ENCODE measurements at places on chromosomes 13 and 19.

DNA sequence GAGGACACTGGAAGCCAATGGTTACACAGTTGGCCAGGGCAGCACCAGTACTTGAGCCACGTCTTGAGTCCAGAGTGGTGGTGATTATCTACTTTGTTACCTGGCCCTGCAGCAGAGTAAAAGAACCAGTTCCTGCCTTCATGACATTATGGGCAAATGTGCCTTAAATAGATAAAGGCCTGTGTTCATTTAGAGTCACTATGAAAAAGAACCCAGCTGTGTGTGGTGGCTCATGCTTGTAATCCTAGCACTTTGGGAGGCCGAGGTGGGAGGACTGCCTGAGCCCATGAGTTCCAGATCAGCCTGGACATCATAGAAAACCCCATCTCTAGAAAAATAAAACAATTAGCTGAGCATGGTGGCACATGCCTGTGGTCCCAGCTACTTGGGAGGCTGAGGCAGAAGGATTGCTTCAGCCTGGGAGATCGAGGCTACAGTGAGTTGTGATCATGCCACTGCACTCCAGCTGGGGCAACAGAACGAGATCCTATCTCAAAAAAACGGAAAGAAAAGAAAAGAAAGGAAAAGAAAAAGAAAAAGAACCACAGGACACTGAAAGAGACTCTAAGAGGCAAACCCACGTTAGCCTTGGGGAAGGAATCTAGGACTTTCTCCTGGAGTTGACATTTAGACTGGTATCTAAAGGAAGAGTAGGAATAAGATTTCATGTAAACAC is 3.4 kb upstream of the IRF2BP1 start:
- no peak for DNase-seq

DNA sequence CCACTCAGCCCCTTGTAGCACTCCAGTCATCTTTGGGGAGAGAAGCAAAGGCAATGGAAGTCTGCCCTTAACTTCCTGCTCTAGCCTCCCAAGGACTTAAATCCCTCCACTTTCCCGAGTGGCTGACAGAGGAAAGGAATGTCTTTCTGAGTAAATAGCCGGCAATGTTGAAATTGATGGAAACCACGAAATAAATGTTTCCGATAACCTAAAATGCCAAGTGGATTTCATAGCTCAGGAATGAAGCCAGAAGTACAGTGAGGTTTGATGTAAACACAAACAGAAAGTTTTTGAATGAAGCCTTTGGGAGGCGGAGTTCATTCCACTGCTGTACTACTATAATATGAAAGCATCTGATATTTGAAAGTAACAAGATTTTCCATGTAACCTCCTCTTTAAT is 14.0 kb upstream of the TBC1D4 start:
- DNase-seq = no peak

DNA sequence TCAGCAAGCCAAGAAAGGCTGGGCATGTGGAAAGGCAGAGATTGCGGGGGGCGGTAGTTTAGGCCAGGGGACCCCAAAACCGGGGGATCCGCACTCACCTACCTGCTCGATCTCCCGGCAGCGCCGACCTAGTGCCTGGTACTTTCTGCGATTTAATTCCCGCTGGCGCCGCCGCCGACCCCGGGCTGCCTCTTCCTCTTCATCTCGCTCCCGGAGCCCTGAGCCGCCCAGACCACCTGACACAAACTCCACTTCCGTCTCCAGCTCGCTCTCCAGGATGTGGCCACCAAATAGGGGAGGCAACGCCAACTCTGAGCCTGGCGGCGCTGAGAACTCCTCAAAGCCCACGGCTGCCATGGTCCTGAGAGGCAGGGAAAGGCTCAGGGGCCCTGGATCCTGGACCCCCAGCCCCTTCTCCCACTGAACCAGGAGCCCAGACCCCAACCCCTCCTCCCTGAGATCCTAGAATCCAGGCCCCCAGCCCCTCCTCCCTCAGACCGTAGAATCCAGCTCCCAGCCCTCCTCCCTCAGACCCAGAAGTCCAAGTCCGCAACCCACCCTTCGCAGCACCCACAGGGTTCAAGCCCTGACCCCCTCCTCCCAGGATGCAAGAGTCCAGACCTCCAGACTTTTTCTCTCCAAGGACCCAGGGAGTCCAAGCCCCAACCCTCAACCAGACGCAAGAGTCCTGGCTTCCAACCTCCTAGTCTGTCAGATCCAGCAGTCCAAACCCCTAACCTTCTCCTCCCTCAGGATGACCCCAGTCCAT is 933 bp downstream of the TFPT start:
- DNase-seq = no peak

GRCh38 chr19:38542040-38542439 is 75.7 kb downstream of the MAP4K1 start:
- no peak for DNase-seq

- no peak for DNase-seq
Observed at GRCh38 chr19:35171730-35172129, 17.2 kb downstream of the FXYD5 start.

- no peak for DNase-seq
Observed at GRCh38 chr13:49436890-49437289, 7.0 kb downstream of the CAB39L start.

DNA sequence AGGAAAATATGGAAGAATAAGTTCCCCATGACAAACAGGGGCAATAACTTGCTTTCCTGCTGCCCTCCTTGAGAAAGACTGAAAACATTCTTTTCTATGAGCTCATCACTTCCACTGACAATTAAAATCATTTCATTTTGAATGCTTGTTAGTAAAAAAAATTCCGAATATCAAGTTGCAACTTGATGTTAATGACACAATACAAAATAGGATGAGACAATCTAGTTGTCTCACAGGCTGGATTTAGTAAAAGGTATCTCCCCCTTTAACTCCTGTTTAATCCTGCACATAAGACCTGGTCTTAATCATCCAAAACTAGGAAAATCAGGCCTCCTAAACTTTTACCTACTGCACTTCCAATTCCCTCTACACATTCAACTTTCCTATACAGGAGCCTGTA is 24.7 kb downstream of the IRS2 start:
- no peak for DNase-seq

DNA sequence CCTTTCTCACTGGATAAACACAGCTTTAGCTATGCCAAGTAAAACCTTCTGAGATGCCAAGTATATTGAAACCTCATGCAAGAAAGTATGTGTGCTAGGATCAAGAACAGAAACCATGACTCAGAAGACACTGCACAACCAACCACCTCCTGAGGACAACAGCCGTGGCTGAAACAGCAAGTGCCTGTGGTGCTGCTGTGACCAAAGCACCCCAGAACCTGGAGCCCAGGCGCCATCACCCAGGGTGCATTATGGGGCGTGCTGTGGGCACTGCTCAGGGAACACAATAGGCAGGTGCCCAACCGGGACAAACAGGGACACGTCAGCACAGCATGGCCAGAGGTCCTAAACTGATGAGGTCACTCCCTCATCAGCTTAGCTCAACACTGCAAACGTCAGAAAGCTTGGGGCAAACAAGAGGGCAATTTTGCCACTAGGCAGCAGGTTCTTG is 101.3 kb upstream of the SLC15A1 start:
- no peak for DNase-seq

DNA sequence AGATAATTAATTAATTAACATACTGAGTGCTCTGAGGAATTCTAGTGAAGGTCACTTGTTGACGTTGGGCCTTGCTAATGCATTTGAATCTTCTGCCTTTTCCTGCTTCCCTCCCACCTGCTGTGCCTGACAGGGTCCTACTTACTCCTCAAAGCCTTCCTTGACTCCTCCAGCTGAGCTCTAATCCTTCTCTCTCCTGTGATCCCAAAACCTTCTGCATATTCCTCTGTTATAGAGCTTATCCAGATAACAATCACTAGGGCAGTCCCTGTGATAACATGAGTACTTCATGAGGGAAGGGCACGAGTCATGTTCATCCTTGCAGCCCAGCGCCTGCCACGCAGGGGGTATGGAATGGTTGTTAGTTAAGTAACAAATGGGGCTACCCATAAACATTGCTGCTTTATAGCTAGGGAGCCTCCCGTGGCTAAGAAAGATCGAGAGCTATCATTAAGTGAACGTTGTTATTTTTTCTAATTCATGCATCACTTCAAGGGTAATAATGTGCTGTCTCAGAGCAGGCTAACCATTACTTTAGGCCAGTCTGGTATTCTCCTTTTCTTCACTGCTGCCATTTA is 19.1 kb upstream of the SPATA13 start:
- DNase-seq = no peak

GRCh38 chr19:5950741-5951140 is 27.2 kb downstream of the RANBP3 start:
- no peak for DNase-seq

DNA sequence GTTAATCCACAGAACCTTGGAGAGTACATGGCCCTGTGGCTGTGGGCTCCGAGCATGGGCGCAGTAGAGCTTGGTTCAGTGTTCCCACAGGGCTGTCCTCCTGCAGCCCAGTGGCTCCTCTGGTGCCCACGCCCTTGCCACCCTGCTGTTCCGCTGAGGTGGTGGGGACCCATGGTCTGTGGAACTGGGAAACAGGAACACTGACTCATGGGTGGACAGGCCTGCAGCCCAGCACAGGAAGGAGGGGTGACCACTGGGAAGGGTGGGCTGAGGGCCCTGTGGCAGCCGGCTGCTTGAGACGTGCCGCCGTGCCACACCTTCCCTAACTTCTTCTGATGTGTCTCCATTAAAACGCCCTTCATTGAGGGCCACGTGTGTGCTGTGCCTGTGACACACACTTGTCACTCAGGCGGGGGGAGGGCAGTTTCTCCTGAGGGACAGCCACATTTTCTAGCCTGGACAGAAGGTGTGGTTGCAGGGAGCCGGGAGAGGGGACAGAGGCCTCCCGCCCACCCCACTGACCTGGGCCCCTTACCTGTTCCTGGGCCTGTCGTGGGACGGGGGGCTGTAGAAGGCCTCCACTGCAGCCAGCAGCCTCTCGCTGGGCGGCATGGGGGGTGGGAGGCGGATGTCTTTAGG is 21.1 kb downstream of the CHERP start:
- DNase-seq = no peak

- DNase-seq = no peak
Observed at GRCh38 chr13:72221276-72221962, 354.4 kb upstream of the DACH1 start.

- no peak for DNase-seq
Observed at GRCh38 chr13:44267980-44268379, 105.6 kb upstream of the SERP2 start.

DNA sequence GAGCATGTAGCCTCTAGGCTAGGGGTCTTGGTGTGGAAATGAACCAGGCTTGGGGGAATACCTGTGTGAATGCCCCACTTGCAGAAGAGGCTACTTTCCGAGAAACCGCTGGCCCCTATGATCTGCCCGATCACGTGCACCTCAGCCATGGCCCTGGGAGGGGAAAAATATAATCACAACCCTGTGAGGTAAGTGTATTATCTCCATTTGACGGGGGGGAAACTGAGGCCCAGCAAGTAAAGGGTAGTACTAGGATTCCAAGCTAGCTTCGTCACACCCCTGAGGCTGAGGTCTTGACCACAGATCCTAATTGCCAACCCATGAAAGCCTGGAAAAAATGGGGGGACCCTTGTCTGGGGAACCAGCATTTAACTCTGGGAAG is 587 bp downstream of the B9D2 start:
- no peak for DNase-seq

DNA sequence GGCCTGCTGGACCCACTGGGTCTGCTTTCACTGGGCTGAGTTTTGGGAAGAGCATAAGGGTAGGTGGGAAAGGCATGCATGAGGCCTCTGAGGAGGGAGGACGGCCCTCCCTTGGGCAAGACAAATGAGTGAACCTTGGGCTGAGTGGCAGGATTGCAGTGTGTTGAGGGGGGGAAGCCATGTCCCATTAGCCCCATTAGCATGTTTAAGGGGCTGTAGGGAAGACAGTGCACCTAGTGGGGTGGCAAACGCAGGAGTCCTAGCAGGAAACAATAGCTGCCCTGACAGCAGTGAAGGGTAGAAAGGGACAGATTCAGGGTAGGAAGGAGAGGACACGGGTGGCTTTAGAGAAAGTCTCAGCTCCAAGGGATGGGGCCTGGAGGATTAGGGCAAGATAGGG is 3.1 kb upstream of the ZBTB45 start:
- no peak for DNase-seq

DNA sequence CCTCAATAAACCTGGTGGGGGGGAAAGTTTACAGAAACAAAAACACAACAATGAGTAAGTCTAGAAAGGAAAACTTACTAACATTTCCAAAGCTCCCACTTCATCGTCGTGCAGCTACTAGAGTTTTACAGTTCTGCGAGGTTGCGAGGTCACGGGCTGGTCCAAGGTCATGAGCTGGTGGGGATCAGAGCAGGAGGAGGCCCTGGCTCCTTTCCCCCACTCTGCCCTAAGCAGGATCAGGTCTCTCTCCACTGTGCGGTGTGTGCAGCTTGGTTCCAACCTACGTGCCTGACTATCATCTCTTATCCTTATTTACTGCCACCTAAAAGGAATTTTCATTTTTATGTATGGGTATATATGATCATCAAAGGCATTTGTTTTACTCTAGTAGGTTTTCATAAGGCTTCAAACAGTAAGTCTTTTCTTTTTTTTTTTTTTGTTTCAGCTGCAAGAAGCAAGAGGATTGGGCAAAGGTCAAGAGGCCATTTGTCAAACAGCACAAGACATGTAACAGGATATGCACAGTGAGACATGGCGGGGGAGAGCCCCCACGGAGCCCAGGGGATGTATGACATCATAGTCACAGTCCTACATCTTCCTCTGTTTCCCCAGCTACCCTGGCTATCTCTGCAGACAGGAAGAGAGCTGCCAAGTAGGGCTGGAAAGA is 76.6 kb upstream of the POMP start:
- no peak for DNase-seq

DNA sequence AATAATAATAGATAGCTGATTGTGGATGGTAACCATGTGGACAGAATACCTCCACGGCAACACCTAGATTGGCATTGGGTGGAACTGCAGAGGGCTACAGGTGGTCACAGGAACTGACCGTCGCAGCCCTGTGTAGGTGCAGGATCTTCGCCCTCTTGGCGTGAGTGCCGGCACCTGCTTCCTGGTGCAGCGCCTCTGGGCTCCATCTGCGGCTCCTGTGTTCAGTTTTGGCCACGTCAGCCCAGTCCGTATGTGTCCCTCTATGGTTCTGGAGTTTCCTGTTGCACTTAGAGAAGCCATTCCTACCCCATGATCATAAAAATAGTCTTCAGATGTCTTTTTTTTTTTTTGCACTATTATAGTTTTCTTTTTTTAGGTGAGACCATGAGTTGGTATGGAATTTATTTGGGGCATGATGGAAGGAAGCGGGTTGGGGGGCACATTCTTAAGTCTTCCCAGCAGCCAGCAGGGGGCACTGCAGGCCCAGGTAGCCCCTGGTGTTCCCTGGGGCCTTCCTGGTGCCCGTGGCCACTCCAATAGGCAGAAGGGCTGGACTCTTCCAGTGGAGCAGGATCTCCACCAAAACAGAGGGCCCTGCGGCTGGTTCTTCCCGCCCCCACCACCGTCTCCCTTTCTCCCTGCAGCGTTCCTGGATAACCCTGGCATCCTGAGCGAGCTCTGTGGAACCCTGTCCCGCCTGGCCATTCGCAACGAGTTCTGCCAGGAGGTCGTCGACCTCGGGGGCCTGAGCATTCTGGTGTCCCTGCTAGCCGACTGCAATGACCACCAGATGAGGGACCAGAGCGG is 10.1 kb upstream of the SLC25A42 start:
- DNase-seq = peak; percentile 84

DNA sequence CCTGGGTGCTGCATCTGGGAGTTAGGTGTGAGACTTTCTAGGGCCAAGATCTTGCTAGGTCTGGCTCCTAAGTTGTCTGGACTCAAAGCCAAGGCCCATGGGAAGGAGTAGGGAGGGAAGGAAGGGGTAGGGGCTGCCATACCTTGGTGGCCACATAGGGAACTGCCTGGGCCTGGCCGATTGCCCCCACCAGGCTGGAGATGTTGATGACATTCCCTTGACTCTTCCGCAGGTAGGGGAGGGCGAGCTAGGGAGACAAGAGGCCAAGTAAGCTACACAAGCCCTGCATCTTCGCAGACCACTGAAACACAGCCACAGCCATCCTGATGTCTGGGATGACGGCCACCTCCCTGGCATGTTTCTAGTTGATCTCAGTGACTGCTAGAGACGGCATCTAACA is 4.1 kb upstream of the BCAT2 start:
- no peak for DNase-seq
